ENCODE measurements at places on chromosomes 13 and 19.

GRCh38 chr13:98786023-98786422 is 33.6 kb upstream of the SLC15A1 start:
- DNase-seq, result no peak

DNA sequence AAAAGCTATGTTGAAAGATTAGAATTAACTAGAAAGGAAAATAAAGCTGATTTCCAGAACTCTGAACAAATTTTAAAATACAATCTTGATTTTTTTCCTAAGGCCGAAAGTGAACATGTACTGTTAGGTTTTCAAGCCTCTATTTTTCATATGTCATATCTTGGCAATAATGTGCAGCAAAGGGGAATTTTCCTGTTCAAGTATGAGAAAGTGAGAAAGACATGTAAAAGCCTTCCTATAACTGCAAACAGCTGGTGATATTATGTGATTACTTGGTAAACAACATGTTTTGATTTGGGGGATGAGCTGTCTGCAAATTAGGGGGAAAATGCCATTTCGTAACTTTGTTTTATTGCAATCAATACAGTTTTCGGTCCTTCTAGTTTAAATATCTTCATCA is 4.0 kb upstream of the KLF12 start:
- DNase-seq, result no peak

DNA sequence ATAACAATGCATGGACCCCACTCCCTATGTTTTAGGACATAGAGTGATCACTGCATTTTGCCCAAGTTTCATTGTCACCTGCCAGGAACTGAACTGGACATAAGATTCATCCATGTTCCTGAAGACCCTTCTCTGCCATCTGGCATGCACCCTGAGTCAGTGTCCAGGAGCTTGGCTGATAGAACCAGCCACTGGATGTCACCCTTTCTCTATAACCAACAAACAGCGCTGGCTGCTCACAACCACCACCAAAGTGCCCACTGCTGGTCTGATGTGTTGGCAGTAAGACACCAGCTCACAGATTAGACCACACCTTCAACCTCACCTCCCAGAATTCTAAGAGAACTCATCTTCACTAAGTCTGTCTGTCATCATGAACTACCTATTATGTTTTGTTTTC is 333.4 kb downstream of the ITGBL1 start:
- DNase-seq, result no peak

DNA sequence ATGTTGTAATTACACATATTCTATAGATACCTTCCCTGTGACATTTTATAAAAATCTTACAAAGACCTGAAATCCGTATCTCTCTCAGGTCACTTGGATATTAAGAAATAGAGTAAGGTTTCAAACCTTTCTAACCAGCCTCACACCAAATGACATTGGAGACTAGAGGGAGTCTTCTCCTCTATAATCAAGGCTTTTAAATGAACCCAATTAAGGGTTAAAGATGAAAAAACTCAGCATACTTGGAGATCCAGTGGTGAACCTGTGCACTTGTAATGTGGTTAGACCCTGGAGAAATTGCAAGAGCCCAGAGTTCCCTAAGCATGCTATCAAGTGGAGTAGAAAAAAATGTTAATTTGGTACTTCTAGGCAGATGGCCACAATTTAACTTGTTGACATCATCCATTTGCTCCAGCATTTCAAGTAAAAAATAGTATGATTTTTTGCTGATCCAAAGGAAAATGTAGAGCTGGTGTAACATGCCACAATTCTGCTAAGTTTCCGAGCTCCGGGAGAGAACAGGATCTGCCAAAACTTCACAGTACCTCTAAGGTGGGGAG is 554.1 kb upstream of the MIR17HG start:
- DNase-seq, result no peak

- DNase-seq, result no peak
Observed at GRCh38 chr13:34371645-34372395, 553.9 kb downstream of the RFC3 start.

DNA sequence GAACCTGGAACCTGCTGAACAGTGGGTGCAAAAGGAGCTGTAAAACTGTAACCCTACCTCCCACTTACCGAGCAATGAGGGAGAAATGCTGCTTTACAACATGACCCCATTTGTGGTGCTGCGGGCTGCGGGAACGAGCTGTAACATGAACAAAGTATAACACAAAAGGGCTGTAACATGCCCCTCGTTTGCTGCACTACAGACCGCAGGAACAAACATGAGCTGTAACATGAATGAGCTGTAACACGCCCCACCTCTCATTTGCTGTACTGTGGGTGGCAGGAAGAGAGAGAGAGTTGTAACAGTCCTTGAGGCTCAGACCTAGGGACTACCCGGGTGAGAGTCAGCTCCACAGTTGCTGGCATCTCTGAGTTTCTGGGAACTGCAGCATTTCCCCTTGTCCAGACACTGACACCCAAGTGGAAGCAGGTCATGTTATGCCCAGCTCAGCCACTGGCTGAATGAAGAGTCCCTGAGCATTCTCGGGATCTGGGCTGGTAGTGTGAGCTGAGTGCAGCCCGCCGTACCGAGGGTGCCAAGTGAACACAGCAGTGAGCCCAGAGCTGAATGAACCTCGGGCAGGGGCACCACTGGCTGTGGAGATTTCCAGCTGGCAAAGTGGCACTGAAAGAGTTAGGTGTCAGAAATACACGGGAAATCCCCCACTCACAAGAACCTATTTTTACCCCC is 1385.3 kb upstream of the SPRY2 start:
- DNase-seq, result no peak

- no peak for DNase-seq
Observed at GRCh38 chr13:52830946-52831345, 17.5 kb downstream of the PCDH8 start.

- no peak for DNase-seq
Observed at GRCh38 chr19:45404557-45405434, at the start of gene PPP1R13L. Gene PPP1R13L (minus strand): TSS chr19:45405069. CDS start chr19:45398318, 6,751 bp downstream.

- no peak for DNase-seq
Observed at GRCh38 chr13:72132075-72132474, 265.1 kb upstream of the DACH1 start.

- no peak for DNase-seq
Observed at GRCh38 chr19:15154002-15154612, 46.7 kb downstream of the NOTCH3 start.

DNA sequence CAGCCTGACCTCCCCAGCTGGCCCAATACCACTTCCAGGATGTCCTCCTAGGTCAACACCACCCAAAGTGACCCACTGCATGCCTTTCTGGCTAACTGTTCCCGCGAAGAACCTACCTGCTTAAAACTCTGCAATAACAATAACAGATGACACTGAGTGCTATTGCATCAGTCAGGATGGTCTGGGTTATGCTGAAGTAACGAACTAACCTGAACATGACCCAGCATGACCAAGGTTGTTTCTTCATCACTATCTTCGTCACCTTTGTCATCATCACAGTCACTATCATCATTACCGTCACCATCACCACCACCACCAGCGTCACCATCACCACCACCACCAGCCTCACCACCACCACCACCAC is 10.6 kb upstream of the FXYD3 start:
- no peak for DNase-seq

DNA sequence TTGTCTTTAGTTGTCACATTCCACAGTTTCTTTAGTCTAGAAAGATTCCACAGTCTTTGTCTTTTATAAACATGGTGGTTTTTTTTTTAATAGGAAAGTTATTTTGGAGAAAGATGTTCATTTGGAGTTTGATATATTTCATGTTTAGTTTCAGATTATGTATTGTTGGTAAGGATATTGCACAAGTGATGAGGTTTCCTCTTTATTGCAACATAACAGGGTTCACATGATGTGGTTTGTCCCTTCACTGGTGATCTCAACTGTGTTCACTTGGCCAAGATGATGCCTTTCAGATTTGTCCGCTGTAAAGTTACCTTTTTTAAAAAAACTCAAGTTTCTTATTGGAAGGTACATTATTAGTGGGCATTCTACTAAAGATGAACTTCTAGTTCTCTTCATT is 3.2 kb downstream of the ZNF230 start:
- DNase-seq, result no peak

DNA sequence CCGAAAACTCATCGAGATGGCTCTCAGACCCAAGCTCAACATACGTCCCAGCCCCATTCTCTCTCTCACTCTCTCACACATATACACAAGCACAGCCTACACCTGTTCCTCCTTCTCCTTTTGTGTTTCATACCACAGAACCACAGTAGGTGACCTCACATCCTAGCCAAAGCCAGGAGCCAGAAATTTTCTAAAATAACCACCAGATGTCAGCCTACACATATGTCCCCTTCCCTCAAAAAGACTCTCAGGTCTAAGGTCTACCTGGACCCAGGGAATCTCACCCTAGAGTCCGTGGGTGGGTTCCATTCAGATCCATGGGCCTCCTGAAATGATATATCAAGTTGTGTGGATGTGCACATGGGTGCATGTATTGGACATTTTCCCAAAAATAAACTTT is 104.2 kb upstream of the IPO5 start:
- DNase-seq, result no peak

DNA sequence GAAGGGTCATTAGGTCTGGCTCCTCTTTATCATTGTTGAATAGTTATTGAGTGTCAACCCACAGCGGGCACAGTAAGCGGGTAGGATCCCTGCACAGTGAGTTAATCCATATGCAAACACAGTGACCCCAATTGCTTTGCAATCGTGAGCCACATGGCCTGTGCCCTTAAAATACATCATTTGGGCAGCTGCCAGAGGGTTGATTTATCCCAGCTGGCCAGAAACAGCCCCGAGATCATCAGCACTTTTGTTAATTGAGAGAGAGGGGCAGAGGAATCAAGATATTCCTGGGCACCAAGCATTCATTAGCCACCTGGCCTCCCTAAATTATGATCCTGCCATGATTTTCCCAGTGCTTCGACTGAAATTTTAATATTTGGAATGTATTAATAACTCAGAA is 9.8 kb upstream of the CNMD start:
- DNase-seq, result no peak

DNA sequence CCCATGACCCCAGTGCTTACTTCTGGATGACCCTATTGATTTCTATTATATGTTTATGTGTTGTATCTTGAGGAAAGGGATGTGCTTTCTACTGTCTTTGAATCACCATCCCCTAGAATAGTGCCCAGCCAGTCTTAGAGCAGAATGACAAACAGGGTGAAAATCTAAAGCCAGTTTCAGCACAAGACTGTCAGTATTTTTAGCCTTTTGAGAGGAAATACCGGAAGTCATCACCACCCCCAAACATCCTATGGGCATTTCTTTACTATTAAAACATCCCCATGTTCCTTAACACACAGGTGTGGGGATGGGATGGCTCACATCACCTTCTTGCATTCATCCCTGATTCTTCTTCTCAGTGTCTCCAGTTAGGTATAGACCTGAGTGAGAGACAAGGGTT is 52.1 kb upstream of the UBE2L5 start:
- no peak for DNase-seq

- no peak for DNase-seq
Observed at GRCh38 chr19:43525836-43526771, 897 bp downstream of the ETHE1 start.

- DNase-seq, result no peak
Observed at GRCh38 chr19:6464070-6464873, at the start of gene CRB3. Gene CRB3 (plus strand): TSS chr19:6464271. CDS start chr19:6464702, 431 bp downstream.

DNA sequence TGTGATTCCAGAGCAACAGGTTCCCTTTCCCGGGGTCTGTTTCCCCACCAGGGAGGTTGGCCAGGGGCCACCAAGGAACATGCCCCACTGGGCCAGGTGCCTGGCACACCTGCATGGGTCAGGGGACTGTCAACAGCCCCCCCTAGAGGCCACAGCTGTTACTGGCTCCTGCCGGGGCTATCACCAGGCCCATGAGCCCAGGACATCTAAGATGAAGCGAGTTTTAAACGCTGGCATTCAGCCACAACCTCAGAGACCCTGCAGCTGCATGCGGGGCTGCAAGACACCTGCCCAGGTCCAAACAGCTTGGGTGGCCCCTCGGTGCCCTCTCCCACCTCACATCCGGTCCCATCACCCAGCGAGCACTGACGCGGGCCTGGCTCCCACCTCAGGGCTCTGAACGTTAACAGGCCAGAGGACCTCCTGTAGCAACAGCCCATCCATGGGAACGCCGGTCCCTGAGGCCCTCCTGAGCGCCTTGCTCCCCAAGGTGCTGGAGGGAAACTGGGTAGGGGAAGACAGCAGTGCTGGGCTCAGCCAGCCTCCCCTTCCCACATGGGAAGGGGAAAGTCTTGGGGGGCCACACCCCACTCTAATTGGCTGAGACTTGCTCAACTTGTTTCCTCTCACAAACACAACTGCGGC is 12.0 kb downstream of the KHSRP start:
- no peak for DNase-seq

GRCh38 chr13:94170145-94170571 is 309.3 kb downstream of the DCT start:
- no peak for DNase-seq

DNA sequence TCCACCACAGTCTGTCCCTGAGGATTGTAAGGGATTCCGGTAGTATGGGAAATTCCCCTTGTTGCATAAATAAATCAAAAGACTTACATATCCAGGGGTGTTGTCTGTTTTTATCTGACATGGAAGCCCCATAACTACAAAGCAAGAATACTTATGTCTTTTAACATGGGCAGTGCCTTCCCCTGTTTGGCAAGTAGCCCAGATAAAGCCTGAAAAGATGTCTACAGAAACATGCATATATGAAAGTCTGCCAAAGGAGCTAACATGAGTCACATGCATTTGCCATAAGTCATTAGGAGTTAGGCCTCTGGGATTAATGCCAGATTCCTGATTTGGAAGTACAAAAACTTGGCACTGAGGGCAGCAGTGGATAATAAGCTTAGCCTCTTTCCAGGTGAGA is 62.1 kb downstream of the ZNF737 start:
- DNase-seq, result no peak

DNA sequence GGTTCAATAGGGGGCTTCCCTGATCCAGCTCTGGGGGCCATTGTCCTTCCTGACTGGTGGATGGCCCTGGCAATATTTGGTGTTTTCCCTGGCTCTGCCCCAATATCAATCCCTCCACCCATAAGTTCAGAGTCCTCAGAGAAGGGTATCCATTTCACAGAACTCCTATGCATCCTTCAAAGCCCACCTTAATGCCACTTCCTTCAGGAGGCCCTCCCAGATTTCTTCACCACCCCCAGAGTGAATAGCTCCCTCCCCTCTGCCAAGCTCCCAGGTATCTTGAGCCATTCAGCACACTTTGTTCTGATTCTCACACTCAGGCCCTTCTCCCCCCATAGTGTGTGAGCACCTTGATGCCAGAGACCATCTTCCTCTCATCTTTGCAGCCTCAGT is 5.8 kb downstream of the PPP1R14A start:
- no peak for DNase-seq

DNA sequence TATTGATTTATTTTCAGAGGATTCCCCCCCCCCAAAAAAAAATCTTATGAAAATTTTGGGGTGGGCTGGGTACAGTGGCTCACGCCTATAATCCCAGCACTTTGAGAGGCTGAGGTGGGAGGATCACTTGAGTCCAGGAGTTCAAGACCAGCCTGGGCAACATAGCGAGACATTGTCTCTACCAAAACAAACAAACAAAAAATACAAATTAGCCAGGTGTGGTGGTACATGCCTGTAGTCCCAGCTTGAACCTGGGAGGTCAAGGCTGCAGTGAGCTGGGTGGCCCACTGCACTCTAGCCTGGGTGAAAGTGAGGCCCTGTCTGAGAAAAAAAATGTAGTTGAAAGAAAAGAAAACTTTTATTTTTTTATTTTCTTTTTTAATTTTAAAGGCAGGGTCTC is 17.9 kb downstream of the NECTIN2 start:
- DNase-seq, result no peak

- no peak for DNase-seq
Observed at GRCh38 chr13:99496184-99497142, 4.8 kb upstream of the TM9SF2 start.
